ENCODE measurements at places on chromosomes 6 and 20. TPM values are rescaled to one million over a fixed set of nuclear protein-coding genes. Genes with fewer than 3 reads are reported as not detected.
A peak's percentile ranks its signal among the peaks of the same experiment; 100 is the strongest.

The PCSK2 gene
- total RNA-seq: not detected

GRCh38 chr6:31763619-31763940 is 1.1 kb downstream of the SAPCD1 start:
- DNase-seq: no peak
- H3K27ac ChIP-seq: no peak overlapping the region
- no peaks in the 10 kb centered on the region for H3K4me1 ChIP-seq
- H3K36me3 ChIP-seq: peaks cover 6% of the 10 kb centered on the region
- no peaks in the 10 kb centered on the region for H3K27me3 ChIP-seq
- no peak overlapping the region for H3K4me3 ChIP-seq

DNA sequence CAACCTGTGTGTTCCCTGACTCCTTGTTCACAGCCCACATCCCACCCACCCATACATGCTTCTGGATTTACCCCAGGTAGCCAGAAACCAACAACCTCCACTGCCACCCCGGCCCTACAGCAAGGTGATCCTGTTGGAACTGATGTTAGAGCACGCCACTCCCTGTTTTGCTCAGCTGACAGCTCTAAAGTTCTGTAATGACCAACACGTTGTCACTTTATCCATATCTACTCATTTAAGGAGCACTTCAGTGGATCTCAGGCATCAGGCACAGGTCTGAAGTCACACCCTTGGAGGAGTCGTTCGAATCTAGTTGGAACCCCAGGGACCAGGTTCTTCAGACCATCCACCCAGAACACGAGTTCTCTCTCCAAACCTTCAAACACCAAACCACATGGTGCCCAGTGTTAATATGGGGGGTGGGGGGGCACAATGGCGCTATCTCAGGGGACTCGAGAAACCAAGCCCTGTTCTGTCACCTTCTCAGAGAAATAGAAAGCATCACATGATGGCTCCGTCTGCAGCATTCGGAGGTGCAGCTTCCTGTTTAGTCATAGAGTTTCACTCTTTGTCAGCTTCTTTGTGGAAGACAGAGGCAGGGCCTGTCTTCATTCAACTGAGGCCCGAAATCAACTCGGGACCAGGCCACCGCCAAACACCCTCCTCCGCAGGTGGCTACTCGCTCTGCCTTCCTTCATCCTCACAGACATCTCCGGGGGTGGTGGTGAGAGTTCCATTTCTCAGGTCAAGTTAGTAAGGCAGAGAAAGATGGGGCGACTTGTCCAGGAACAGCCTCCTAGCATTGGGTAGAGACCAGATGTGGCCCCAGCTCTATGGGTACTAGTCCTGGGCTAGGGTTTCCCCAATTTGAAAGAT is 142.2 kb downstream of the NFATC2 start:
- peak overlapping the region; percentile 20 for H3K4me3 ChIP-seq
- peaks cover 12% of the 10 kb centered on the region for H3K36me3 ChIP-seq
- DNase-seq: peak; percentile 80
- no peaks in the 10 kb centered on the region for H3K27me3 ChIP-seq
- peak overlapping the region; percentile 83 for H3K27ac ChIP-seq
- peaks cover 67% of the 10 kb centered on the region for H3K4me1 ChIP-seq

DNA sequence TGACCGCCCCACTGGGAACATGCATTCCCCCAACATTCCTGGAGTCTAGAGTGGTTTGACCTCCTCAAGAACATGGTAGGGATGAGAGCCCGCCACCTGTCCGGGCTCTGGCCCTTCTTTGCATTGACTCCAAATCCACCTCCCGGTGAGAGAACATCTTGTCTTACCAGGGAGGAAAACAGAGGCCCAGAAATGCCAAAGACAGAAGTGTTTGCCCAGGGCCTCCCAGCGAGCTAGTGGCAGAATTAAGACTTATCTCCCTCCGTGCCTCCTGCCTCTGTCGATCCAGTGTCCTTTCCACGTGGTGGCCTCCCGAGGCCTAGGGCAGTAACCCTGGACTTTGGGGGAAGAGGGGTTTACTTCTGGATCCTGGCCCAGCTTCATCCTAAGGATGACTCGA is 134.8 kb downstream of the JPH2 start:
- no peaks in the 10 kb centered on the region for H3K4me1 ChIP-seq
- H3K27me3 ChIP-seq: no peaks in the 10 kb centered on the region
- H3K36me3 ChIP-seq: no peaks in the 10 kb centered on the region
- no peak for DNase-seq

DNA sequence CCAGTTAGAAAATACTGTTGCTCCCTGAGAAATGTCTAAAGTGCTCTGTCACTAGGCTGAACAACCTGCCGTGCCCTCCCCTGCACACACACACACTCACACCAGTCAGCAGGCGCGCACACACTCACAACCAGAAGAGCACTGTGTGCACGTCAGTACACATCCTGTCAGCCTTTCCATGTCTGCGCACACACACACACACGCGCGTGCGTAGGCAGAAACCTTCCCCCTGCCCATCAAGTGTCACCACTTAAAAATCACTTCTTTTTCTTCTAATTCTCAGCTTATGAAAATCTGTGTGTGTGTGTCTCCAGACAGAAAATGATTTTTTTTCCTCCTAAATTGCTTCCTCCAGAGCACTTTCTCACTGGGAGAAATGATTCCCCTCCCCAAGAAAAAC is 100.3 kb downstream of the EDN3 start:
- no peaks in the 10 kb centered on the region for H3K36me3 ChIP-seq
- no peak overlapping the region for H3K4me3 ChIP-seq
- peaks cover 5% of the 10 kb centered on the region for H3K27me3 ChIP-seq
- DNase-seq: no peak
- peaks cover 31% of the 10 kb centered on the region for H3K4me1 ChIP-seq
- no peak overlapping the region for H3K27ac ChIP-seq

Data from CD8-positive, alpha-beta memory T cell (primary cell).